ENCODE measurements at places on chromosomes 13 and 19.

DNA sequence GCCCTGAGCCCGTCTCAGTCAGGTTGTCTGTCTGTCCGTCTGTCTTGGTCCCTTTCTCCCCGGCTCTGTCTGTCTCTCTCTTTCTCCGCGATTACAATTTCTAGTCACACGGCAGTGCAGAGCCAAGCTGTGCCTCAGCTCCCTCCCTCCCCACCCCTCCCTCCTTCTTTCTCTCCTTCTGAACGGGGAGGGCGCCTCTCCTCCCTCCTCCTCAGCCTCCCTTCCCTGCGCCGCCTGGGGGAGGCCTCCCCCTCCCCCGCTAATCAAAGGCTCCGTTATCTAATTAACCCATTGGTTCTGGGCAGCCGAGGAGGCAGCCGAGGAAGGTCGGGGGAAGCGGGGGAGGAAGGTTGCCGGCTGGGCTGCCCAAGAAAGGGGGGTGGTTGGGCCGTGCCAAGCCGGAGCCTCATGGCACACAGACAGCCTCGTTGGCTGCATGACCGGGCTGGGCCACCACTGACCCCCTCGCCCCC, 16.5 kb downstream of the LRRC4B start:
- DNase-seq: no peak

- DNase-seq: no peak
Measured at GRCh38 chr13:31048521-31048920, 113.2 kb downstream of the HSPH1 start.

DNA sequence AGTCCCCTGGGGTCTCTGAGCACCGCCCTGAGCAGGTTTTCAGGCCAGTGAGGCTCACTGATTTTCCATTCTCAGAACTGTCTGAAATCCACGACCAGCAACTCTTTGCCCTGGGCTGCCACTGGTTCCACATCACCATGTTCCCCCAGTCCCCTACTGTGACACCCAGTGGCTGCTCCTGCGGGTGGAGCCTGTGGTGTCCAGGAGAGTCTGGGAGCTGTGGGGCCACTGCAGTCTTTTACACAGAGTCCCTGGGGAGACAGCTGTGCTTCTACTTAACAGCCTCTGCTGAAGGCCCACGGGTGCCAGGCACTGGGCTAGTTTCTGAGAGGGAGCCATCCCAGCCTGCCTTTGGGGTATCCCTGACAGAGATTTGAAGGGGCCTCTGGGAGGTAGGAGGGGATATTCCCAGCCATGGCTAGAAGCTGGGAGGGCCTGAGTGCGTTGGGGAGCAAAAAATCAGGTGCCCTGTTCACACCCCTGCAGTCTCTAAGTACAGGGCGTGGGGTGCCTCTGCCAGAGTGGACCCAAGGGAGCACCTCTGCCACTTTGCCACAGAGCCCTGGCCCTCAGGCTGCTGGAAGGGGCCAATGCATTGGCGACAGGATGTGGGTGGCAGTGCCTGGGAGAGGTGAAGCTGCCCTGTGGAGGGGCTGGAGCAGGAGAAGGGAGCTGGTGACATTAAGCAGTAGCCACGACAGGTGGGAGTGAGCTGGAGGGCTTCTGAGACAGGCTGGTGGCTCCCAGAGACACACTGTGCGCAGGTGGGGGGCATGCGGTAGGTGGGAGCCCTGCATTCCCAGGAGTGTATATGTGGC, 200.2 kb upstream of the ZNF536 start:
- DNase-seq: no peak

DNA sequence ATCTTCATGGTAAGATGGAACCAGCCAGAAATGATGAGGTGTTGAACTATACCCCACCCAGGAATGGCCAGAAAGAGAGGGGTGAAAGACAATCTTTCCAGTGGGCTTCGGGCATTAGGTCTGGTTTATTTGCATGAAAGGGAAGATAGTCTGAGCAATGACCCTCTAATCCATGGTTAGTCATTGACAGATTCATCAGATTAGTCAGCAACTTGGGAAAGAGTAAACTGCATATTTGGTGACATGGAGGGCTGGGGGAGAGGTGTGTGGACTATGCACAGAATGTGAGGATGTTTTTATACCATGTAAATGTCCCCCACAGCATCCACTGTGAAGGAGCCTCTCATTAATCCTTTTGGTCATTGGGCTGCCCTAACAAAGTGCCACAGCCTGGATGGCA, 30.1 kb upstream of the USP12 start:
- no peak for DNase-seq

DNA sequence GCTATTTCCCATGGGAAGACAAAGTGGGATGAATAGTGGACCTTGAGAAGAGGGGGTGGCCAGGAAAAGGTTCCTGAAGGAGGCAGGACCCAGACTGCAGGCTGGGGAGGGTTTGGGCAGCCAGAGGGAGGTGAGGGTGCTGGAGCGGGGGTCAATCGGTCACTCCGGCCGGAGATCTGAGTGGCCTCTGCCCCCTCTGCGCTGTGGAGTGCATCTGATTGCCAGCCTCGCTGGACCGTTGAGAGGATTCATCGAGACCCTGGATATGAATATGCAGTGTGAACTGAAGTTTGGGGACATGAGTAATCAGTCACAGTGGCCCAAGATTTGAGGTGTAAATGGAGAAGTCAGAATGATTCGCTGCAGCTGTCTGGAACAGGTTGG, 5.5 kb upstream of the ZNF580 start:
- no peak for DNase-seq

- no peak for DNase-seq
Measured at GRCh38 chr19:30785458-30786137, 413.4 kb downstream of the ZNF536 start.

GRCh38 chr13:31032528-31033113, 100.2 kb downstream of the TEX26 start:
- no peak for DNase-seq

GRCh38 chr13:26184791-26185250, 37.3 kb downstream of the RNF6 start:
- DNase-seq: peak; percentile 27

- DNase-seq: no peak
Measured at GRCh38 chr19:1773184-1773583, 19.9 kb downstream of the ONECUT3 start.

DNA sequence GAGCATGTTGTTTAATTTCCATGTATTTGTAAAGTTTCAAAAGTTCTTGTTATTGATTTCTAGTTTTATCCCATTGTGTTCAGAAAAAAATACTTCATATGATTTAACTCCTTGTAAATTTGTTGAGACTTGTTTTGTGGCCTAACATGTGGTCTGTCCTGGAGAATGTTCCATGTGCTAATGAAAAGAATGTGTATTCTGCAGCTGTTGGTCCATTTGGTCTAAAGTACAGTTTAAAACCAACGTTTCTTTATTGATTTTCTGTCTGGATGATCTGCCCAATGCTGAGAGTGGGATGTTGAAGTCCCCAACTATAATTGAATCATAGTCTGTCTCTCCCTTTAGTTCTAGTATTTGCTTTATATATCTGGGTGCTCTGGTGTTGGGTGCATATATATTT, 34.9 kb upstream of the TPP2 start:
- no peak for DNase-seq

DNA sequence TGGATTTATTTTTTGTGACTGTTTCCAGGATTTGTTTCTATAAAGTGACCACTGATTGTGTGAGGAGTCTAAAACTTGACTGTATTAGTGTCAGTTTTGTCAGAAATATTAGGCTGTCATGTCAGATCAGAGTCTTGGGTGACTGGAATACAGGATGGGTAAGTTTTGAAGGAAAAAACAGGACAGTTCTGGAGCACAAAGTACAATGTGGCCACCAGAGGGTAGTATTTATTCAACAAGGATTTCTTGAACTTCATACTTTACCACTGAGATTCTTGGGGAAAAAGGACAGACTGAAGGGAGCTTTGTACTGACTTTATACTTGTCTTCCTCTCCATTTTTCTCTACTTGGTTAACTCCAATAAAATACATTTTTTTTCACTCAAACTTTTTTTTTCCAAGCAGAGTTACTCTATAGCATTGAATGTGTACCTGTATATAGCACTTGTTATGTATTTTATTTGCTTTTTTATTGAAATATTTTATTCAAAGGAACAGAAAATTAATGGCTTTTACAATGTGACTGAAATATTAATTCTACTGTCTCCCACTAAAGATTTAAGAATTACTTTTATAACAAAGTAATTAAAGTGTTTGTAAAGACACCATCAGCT, 51.1 kb downstream of the LMO7 start:
- DNase-seq: no peak

GRCh38 chr19:13098277-13099072, 4.2 kb downstream of the LYL1 start:
- no peak for DNase-seq

- DNase-seq: no peak
Measured at GRCh38 chr13:59038824-59039223, 1124.9 kb downstream of the DIAPH3 start.

DNA sequence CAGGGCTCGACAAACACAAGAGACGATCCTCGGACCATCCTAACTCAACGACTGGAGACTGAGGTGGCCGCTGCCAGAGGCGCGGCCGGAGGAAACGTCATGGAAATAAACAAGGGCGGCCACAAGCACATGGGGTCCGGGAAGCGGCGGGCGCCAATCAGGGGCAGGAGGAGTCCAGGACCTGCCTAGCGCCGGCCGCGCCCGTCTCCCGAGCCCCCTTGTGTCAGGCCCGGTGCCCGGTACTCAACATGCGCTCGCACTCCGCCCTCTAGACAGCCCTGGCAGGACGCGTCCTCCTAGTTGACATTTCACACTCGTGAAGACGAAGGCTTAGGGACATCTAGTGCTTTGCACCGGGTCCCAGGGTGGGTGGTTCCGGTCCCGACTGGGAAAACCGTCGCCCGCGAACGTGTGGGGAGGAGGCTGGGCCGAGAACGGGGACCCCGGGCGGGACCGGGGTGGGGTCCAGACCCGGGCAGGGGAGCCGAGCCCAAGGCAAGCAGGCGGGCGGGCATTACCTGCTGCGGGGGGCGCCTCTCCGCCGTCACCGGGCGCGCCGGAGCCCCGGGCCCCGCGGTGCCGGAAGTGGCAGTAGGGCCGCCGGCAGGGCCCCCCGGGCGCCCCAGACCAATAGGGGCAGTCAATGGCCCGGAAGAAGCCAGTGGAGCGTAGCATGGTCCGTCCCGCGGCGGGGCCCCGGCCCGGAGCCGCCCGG, 442 bp downstream of the REXO1 start:
- no peak for DNase-seq

DNA sequence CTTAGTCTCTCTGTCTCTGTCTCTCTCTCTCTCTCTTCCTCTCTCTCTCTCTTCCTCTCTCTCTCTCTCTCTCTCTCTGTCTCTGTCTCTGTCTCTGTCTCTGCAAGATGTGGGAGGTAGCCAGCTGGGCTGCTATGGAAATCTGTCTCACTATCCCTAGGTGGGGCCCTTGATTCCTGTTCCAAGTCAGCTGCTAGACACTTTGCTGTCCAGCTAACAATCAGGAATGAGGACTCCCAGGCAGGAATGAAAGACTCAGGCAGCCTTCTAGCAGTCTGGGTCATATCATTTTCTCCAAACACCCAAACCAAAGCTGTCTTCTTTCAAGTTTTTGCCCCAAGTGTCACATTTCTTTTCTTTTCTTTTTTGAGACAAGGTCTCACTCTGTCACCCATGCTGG, 23.2 kb downstream of the CATSPERD start:
- no peak for DNase-seq

DNA sequence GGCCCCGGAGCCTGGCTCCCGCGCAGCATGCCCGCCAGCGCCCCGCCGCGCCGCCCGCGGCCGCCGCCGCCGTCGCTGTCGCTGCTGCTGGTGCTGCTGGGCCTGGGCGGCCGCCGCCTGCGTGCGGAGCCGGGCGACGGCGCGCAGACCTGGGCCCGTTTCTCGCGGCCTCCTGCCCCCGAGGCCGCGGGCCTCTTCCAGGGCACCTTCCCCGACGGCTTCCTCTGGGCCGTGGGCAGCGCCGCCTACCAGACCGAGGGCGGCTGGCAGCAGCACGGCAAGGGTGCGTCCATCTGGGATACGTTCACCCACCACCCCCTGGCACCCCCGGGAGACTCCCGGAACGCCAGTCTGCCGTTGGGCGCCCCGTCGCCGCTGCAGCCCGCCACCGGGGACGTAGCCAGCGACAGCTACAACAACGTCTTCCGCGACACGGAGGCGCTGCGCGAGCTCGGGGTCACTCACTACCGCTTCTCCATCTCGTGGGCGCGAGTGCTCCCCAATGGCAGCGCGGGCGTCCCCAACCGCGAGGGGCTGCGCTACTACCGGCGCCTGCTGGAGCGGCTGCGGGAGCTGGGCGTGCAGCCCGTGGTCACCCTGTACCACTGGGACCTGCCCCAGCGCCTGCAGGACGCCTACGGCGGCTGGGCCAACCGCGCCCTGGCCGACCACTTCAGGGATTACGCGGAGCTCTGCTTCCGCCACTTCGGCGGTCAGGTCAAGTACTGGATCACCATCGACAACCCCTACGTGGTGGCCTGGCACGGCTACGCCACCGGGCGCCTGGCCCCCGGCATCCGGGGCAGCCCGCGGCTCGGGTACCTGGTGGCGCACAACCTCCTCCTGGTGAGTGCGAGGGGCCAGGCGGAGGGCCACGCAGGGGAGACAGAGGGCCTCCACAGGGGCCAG, at the start of gene KL:
Gene KL (plus strand): TSS at position 10 of the 909 bp plus-strand sequence. CDS start 18 bp downstream, at position 28.
- DNase-seq: no peak

DNA sequence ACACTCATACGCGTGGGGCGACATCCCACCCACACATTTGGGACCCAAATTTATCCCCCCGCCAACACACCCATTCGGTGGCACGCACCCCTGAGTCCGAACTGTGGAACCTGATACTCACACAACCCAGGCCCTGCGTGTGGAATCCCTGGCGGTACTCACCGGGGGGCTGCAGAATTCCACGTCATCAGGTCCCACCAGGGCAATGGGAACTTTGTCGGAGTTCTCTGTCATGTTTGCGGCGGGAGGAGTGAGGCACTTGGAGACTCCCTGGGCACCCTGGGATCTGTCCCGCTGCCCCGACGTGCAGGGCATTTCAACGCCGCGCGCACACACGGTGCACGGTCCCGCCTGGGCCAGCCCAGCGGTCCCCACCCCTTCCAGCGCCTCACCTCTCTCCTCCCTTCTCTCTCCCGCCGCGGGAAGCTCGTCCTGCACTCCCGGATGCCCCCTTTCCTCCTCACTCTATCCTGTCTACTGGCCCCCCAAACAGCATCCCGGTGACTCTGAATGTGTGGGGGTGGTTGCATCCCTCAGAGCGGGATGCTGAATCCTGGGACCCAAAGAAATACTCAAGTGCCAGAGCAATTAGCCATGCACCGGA, at the start of gene CNMD:
Gene CNMD (minus strand): TSS at position 353 of the 604 bp plus-strand sequence. CDS start 119 bp downstream, at position 234.
- DNase-seq: no peak

DNA sequence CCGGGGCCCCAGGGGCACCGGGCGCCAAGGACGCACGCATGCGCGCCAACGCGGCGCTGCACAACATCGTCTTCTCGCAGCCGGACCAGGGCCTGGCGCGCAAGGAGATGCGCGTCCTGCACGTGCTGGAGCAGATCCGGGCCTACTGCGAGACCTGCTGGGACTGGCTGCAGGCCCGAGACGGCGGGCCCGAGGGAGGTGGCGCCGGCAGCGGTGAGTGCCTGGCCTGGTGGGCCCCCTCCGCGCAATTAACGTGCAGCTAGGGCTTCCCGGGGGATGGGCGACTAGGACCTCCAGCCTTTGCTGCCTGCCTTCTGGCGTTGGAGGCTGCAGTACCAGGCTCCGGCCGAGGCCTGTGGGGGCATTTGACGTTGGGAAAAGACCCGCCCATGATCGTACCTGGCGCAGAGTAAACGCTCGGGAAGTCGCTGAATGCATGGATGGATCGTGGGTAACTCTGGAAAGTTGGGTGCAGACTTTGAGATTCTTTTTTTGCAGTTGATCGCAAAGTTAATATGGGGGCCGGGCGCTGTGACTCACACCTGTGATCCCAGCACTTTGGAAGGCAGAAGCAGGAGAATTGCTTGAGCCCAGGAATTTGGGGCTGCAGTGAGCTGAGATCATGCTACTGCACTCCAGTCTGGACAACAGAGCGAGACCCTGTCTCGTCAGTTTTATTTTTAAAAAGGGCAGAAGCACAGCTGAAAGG, 7.3 kb downstream of the APC2 start:
- no peak for DNase-seq

GRCh38 chr13:46192412-46192811, 10.4 kb upstream of the LCP1 start:
- DNase-seq: no peak

All from activated CD4-positive, alpha-beta T cell treated with anti-CD3 and anti-CD28 coated beads, Interleukin-2, amount 50 U/mL, for 24 hours (primary cell).